ENCODE measurements at places on chromosomes 2 and 18.

- DNase-seq, result no peak
Measured at GRCh38 chr2:10267036-10267435, 35.7 kb upstream of the HPCAL1 start.

GRCh38 chr2:199606193-199606780, 148.5 kb upstream of the SATB2 start:
- DNase-seq, result no peak

DNA sequence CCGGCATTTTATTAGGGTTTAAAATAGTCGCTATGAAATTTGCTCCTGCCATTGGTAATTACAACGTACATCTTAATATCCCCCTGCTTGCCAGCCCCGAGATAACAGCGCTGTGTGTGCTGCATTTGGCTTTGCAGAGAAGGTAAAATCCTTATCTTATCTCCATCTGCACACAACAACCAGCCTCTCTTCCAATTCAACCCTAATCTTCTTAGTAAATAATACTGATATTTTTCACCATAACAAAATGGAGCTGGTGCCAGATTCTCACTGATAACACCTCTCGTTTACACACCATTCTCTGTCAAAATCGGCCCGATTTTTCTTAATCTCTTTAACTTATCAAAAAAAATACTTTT, 61.4 kb upstream of the SIX3 start:
- no peak for DNase-seq

DNA sequence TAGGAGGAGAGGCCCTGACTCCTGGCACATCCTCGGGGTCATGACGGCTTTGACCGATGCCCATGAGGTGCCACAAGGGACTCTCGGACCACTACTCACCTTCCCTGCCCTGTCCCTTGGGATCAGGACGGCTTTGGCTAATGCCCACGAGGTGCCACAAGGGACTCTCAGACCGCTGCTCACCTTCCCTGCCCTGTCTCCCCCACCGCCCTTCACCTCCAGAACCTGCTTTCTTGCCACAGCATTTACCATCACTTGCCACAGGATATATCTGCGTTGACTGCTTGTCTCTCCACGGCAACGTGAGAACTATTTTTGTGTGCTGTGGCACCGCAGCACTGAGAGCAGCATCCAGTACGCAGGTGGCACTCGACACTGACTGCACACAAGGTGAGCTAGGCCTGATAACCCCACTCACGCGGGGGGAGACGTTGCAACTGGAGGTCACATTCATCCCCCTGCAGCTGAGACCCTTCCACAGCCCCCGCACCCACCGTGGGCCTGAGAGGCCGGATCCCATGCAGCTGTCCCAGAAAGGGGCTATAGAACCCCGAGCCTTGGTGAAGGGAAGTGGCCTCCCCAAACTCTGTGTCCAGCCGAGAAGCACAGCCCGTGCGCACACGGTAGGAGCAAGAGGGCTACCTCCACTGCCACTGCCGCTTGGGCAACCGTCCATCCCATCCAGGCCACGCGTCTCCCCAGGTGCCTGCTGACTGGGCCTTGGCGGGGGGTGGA, 47.5 kb downstream of the ANO7 start:
- no peak for DNase-seq

GRCh38 chr2:64015898-64016297, 3.3 kb downstream of the VPS54 start:
- no peak for DNase-seq

- DNase-seq, result no peak
Measured at GRCh38 chr18:33700513-33700976, 122.5 kb downstream of the ASXL3 start.

- DNase-seq, result no peak
Measured at GRCh38 chr2:130850788-130851623, 14.3 kb downstream of the ARHGEF4 start.

GRCh38 chr2:121080013-121080772, 204.8 kb downstream of the TFCP2L1 start:
- peak; percentile 10 for DNase-seq

DNA sequence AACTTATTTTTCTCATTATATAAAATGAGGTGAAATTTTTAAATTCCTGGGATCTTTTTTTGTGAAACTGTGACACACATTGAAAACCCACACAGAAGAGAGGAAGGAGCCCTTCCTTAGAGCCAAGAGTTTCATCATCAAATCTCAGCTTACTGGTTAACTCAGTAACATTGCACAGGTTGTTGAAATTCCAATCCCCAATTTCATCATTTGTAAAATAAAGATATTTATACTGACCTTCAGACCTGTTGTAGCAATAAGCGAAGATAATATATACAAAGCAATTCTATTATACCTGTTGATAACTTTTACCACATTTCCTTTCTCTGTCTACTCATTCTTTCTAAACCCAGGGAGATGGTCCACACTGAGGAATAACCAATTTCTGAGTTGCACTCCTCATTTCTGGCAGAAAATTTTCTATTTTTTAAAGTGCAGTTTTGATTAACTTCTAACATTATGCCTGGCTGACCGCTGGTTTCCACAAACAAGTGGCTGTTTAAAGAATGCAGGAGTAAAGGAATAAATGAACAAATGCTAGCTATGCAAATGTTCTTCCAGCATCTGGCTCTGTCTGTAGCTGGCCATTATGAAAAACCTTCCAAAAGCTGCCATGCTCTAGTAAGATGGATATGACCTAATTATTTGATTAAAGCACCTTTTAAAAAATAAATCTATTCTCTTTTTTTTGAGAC, 105.7 kb upstream of the LINC00305 start:
- no peak for DNase-seq

GRCh38 chr2:196961889-196962288, 35.4 kb upstream of the PGAP1 start:
- DNase-seq, result no peak

DNA sequence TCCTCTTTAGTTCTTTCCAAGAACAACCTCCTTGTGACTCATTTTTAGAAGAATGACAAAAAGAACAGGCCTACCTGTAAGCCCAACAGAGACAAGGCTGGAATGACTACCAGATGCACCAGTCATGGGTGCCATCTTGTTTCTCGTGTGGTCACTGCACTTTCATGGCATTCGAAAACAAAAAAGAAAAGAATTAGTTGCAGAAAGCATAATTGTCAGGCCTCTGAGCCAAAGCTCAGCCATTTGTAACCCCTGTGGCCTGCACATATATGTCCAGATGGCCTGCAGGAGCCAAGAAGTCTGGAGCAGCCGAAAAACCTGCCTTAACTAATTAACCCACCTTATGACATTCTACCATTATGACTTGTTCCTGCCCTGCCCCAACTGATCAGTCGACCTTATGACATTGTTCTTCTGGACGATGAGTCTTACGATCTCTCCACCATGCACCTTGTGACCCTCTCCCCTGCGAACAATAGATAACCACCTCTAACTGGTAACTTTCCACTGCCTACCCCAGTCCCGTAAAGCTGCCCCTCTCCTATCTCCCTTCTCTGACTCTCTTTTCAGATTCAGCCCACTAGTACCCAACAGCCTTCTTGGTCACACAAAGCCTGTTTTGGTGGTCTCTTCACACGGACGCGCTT, 13.9 kb upstream of the BUB1 start:
- DNase-seq, result no peak

DNA sequence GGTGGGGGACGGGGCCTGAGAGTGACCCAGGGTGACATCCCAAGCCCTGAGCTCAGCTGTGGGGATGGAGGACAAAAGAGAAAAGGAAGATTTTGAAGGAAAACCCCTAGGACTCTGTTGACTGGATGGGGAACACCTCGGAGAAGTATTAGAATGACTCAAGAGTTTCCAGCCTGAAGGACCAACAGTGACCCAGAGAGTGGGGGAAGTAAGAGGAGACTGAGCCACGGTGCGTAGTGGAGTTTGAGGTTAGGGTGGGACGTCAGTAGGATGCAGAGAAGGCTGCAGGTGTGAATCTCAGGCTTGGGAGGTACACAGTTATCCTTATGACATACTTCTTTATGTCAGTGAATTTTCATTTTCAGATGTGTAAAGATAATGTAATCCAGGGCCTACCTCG, 119.5 kb downstream of the NCK2 start:
- no peak for DNase-seq

- DNase-seq, result peak; percentile 77
Measured at GRCh38 chr2:119389615-119390306, 23.0 kb downstream of the DBI start.

DNA sequence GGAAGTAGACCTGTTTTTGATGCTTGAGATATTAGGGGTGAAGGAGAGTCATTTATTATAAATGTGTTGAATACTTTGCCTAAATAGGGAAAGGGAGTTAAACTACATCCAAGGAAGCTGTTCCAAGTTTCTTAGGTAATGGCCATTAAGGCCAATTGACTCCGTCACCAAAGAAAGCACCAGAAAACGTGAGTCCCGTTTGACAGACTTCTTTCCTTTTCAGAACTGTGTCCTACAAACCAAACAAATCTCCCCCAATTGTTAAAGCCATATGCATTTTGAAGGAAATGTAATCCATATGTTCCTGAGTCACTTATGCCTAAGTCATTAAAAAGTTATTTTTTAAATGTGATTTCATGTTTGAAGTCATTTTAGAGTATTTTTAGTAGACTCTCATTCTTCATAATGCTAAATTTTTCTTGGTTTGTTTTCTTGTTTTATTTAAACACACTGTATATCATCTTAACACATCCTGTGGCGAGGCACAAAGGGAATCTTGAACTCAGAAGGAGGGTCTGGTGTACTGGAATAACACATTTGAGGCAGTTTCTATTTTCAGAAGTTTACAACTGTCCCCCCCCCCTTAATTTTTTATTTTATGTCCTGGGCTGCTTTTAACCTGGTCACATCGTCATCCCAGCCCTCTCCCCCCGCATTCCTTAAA, 133.7 kb downstream of the RHBDD1 start:
- peak; percentile 13 for DNase-seq

GRCh38 chr2:201419986-201420385, 31.3 kb downstream of the TRAK2 start:
- no peak for DNase-seq

- DNase-seq, result peak; percentile 54
Measured at GRCh38 chr2:173199294-173199693, 123.6 kb downstream of the MAP3K20 start.

DNA sequence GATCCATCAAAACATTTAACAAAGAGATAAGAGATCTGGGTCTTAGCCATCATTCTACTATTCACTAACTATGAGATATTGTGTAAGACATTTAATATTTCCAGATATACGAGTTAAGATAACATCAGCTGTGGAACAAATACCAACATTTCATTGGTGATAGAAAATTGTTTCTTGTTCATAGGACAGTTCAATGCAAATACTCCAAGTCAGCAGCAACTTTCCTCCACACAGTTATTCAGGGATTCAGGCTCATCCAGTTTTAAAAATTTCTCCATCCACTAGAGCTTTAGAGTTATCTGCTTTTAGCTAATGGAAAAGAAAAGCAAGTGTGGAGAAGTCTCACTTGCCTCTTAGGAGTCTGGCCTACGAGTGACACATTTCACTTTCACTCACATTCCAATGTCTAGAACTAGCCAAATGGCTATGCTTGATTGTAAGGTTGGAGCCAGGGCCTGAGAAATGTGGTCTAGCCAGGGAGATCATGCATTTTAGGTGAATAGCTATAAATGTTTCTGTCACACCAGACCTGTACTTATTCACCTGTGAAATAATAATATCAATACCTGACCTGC, 119.3 kb upstream of the MAPRE2 start:
- no peak for DNase-seq

DNA sequence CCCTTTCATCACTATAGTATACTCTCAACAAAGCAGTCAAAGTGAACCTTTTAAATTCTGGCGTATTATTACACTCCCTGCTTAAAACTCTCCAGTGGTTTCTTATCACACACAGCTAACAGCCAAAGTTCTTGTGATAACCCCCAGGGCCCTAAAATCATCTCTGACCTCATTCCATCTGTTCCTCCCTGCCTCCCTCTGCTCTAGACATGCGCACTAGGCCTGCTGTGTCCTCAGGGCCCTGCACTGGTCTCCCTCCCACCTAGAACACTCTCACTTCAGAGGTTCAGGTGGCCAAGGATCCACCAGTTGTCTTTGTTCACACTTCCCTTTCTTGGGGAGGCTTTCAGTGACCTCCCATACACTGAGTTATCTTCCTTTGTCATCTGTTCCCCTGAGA, 603.4 kb downstream of the DSC3 start:
- no peak for DNase-seq

DNA sequence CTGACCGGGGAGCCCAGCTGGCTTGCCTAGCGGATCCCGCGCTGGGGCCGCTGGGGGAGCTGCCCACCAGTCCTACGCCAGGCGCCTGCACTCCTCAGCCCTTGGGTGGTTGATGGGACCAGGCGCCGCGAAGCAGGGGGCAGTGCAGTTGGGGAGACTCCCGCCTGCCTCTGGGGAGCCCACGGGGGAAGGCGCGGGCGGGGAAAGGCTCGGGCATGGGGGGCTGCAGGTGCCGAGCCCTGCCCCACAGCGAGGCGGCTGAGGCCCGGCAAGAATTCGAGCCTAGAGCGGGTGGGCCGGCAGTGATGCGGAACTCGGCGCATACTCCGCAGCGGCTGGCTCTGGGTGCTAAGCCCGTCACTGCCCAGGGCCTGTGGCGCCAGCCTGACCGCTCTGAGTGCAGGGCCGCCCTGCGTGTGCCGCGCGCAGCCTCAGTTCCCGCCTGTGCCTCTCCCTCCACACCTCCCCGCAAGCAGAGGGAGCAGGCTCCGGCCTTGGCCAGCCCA, 249.1 kb upstream of the TEKT4 start:
- no peak for DNase-seq

DNA sequence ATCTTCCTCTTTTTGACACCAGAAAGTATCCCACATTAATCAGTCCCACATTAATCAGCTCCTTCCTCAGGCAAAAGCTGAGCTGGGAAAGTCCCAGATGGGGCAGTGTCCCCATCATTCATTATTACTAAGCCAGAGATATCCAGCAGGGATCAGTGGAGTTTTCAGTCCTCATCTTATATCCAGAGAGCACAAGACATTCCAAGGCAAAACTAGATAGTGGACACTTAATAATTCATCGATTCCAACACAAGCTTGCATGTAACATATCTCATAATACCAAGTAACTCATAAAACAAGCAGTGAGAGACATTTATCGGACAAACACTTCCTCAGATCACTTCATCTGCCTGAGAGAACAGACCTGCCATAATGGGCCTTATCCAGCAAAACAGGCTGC, 53.1 kb downstream of the MCFD2 start:
- no peak for DNase-seq

DNA sequence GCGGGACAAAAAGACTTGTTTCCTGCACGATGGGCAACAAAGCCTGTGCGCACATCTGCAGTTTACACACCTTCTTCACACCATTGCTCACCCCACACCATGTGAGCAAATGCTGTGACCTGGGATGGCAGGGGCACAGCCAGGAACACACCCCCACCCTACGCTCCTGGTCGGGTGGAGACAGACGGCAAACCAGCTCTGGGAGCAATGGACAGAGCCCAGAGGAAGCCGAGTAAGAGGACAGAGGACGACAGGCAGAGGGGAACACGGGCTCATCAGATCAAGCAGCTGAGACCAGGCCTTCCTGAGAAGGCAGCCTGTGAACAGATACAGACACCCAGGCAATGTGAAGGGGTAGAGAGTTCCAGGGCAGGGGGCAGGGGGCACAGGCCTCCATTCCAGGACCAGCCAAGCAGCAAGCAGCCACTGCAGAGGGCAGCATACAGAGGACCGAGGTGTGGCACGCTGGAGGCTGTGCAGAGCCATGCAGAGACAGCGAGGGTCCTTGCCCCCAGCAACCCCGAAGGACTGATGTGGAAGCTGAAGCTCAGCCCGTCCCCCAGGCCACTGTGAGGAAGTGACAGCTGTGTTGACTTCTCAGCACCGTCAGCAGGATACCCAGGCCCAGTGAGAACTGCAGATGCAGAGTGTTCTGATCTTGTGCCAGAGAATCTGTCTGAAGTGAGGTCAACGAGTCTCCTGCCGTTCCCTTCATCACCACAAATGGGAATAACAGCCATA, 46.2 kb downstream of the PARD6G start:
- DNase-seq, result no peak

Measured in fibroblast of gingiva (primary cell).